Forelimb muscle (tissue), 1 donor: ENCODE measurements at places on chromosomes 3 and 15. TPM values are rescaled to one million over a fixed set of nuclear protein-coding genes. Genes with fewer than 3 reads are reported as not detected.

Gene GOLGA6L6
- polyA plus RNA-seq, result not detected

Gene PCSK6
- polyA plus RNA-seq, result 10.2 TPM

Gene NLGN1
- polyA plus RNA-seq, result 1.5 TPM

Gene RUBCN
- 10.5 TPM for polyA plus RNA-seq

Gene ARRDC4
- polyA plus RNA-seq, result 16.2 TPM

Gene TM4SF4
- polyA plus RNA-seq, result not detected

Gene STAC
- 40.1 TPM for polyA plus RNA-seq

Gene ECE2
- polyA plus RNA-seq, result not detected

Gene KIF23
- polyA plus RNA-seq, result 14.2 TPM

Gene DGKG
- 3.1 TPM for polyA plus RNA-seq

Gene PLA2G4E
- polyA plus RNA-seq, result 2.0 TPM

Gene ZMYND10
- polyA plus RNA-seq, result 1.1 TPM

Gene CLDN18
- polyA plus RNA-seq, result 0.39 TPM

Gene USP8
- polyA plus RNA-seq, result 30.2 TPM

Gene AGBL1
- 25.5 TPM for polyA plus RNA-seq

Gene RCCD1
- polyA plus RNA-seq, result 13.0 TPM

Gene CRYBG3
- polyA plus RNA-seq, result 23.3 TPM
